Adipocyte (in vitro differentiated cells): ENCODE measurements at places on chromosomes 3 and 15.
A peak's percentile ranks its signal among the peaks of the same experiment; 100 is the strongest.

GRCh38 chr3:70726096-70726938 lies 413.9 kb upstream of the MDFIC2 start:
- peak; percentile 4 for DNase-seq

DNA sequence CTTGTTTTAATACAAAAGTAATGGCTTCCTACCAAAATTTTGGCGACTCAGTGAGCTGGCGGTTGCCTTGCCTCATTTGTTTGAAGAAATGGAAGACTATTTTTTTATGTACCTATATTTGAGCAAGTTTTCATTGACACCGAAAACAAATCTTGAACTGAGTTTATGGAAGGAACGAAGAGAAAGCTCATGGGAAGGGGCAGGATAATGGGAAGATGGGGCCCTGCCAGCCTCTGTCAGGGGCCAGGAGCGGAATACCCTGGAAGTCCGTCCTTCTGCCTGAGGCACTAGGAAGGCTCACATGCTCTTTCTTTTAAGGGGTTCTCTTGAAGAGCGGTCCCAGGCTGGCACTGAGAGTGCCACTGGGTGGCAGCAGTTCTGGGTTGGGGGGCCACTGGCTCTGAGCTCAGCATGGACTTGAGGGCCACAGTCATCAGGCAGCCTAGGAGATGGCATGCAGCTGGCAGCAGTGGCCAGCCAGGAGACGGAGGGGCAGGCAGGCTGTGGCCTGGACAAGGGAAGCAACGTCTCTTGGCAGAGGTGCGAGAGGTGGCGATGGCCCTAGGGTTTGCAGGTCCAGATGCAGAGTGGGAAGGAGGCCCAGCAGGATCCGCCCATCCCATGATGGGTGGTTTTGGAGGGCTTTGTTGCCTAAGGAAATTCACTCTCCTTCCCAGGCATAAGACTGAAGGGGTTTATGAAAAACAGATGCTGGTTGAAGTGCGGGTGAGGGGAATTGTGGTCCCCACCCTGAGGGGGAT lies 41.6 kb downstream of the ISG20 start:
- DNase-seq: no peak

- DNase-seq: no peak
Observed at GRCh38 chr15:51720201-51720995, 17.1 kb downstream of the LYSMD2 start.

DNA sequence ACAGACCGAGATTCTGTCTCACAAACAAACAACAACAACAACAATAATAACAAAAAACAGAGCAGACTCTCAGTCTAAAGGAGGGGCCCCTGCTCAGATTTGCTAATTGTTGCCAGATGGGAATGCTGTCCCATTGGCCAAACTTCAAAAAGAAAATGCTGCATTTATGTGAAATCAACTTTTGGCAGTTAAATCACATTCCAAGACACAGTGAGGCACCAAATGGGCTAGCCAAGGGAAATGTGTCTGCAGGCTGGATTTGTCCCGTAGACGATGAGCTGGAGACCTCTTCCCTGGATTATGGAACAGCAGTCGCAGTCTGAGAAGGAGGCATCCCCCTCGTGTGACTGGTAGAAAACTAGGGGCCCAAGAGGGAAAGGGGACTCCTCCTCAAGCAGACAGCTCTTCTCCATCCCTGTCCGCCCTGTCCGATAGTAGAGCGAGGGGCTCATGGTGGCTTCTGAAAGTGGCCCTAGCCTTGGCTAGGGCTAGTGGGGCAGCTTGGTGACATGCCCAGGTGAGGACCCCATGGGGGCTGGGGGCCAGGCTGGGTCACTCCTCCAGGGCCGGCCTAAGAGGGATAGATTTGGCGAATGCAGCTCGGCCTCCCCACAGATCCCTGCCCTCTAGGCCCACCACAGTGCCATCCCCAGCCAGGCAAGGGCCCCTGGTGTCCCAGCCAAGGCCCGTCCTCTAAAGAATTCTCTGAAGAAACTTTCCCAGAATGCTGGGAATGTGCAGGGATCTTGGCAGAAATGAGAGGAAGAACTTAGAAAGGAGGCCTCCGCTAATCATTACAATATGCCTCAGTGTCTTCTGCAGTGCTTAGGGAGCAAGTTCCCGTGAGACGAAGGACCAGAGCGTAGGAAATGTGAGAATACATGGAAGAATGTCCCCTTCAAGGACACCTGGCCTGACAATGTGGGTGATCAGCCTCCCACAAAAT lies 2.0 kb downstream of the SLC22A14 start:
- peak; percentile 82 for DNase-seq

DNA sequence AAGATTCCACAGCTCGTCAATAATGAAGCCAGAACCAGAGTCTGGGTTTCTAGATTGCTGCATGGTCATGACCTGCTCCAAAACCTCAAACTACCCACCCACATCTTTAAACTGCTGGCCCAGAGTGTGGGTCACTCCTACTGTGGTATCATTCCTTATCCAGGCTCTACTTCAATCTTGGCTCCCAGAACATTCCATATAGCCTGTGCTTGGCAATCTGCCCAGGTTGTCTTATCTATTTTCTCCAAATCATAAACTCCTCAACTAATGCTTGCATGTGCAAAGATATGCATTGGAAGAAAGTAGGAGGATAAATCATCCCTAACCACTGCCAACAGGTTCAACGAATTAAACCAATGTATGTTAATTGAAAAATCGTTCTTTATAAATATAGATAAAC lies 169.7 kb downstream of the ANXA2 start:
- no peak for DNase-seq

- no peak for DNase-seq
Observed at GRCh38 chr3:12268049-12268735, 20.7 kb upstream of the PPARG start.

DNA sequence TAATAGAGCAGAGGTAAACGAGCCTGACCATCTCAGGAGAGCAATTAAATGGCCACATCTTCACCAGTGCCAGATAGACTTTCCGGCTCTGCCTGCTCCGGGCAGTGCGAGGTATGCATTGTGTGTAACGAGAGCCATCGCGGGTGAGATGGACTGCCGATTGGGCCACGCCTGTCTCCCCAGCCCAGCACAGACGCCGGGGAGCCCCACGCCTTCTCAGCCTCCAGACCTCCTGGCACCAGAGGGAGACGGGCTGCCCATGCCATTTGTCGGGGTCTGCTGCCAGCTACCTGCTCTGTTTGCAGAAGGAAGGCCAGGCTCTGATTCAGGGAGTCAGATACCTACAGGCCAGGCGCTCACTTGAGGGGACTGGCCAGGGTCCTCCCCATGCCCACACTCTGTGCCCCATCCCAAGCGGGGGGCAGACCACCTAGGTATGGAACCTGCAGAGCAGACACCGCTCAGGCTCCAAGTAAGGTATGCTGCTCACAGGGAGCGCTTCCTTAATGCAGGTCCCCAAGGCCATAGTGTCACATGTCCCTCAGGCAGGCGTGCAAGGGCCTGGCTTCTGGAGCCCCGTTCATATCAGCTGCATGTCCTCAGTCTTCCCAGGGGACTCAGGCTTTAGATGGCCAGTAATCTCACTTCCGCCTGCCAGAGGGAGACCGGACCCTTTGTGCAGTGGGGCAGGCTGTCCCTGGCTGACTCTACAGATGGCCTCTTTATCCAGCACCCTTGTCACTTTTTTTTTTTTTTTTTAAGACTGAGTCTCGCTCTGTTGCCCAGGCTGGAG lies 62.2 kb downstream of the DNAJB8 start:
- no peak for DNase-seq

DNA sequence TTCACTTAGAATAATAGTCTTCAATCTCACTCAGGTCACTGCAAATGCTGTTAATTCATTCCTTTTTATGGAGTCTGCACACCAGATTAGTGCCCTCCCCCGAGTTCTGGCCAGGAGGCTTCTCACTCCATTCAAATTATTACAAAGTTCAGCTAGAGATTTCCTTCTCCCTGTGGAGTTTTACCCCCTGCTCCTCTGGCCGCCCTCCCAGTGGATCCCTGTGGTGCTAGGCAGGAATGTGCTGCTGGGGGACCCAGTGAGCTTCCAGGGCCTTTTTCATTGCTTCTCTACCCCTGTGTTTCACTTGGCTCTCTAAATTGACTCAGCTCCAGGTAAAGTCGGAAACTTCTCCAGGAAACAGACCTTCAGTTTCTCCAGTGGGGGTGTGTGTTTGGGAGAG lies 42.7 kb upstream of the CD200R1L start:
- DNase-seq: no peak

- DNase-seq: peak; percentile 74
Observed at GRCh38 chr3:150449169-150449721, 41.1 kb downstream of the TSC22D2 start.

GRCh38 chr3:22982981-22983587 lies 220.0 kb upstream of the UBE2E2 start:
- peak; percentile 81 for DNase-seq

DNA sequence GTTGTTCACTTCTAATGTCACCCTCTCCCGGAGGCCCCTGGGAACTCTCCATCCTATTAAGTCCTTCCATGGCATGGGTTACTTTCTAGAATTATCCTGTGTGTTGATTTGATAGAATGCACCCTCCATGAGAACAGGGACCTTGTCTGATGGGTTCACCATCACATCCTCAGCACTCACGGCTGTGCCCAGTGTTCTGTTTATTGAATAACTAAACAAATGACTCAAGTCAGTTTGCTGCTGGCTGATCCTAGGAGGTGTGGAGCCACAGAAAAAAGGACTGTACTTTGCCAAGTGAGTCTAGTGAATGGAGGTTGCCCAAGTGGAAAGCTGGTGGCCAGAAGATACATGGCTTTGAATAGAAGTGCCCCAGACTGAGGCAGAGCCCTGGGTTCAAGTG lies 48.5 kb upstream of the RAB6B start:
- DNase-seq: peak; percentile 41

DNA sequence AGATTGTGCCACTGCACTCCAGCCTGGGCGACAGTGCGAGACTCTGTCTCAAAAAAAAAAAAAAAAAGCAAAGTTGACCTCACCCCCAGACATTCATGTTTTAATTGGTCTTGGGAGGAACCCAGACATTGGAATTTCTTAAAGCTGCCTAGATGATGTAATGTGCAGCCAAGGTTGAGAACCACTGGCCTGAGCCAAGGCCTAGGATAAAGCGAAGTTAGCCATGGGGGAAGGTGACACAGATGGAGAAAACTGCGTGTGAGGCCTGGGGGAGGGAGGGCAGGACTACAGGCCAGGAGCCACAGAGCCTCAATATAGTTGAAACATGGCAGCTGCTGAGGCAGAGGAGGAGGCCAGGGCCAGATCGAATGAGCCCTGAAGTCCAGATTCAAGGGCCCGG lies 21.0 kb downstream of the GLB1 start:
- DNase-seq: peak; percentile 36

DNA sequence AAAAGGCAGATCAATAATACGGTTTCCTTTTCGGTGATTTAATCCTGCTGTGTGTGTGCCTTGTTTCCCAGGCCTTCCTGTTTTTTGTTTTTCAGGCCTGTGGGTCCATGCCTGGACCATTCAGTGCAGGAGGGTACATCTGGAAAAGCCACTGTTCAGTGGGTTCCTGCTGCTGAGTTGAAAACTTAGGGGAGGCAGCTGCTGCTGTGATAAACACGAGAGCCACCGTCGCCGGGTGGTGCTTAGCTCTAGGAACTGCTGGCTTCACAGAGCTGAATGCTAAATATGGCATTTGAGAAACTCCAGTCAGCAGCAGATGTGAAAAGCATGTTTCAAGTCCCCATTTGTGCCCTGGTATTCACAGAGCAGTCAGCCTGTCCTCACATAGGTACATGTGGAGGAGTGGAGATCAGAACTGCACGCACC lies 44.0 kb downstream of the SYNM start:
- DNase-seq: no peak

- DNase-seq: no peak
Observed at GRCh38 chr15:77862651-77863104, 214.8 kb downstream of the TBC1D2B start.
